ENCODE measurements at places on chromosomes 12 and 14. TPM values are rescaled to one million over a fixed set of nuclear protein-coding genes. Genes with fewer than 3 reads are reported as not detected.

The RDH12 gene
- total RNA-seq = not detected

The MYH6 gene
- 3,910 TPM for total RNA-seq

The SOAT2 gene
- not detected for total RNA-seq

- no peak for DNase-seq
Observed at GRCh38 chr12:106994579-106995220, 7.8 kb upstream of the MTERF2 start.

DNA sequence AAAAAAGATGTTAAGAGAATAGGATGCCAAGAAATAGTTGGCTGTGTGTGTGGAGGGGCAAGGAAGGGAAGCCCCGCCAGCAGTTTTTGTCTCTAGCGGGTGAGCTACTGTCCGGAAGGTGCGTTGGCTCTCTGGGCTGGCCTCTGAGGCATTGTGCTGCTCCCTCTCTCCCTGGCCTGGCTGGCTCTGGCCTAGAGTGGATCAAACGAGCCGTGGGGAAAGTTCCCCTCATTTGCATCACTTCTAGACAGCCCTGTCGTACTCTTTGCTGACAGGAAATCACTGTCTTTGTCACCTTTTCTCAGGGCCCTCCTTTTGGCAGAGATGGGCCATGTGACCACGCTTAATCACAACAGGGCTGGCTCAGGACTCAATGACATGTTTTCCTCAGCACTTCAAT lies 236.1 kb upstream of the NPAS3 start:
- DNase-seq = peak; percentile 68

DNA sequence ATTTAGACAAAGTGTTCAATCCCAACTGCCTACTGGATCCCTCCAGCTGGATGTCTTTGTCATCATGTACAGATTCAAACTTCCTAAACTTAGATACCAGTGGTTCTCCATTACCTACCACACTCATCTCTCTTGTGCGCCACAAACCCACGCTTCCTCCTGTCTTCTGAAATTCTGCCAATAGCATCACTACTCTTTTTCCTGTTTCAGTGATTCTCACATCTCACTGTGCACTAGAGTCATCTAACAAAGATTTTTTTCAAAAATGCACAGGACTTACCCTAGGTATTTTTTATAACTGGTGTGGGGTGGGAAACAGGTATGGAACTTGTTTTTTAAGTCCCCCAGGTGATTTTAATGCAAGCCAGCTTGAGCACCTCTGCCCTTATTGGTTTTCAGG lies 5.9 kb downstream of the PSMB5 start:
- no peak for DNase-seq

DNA sequence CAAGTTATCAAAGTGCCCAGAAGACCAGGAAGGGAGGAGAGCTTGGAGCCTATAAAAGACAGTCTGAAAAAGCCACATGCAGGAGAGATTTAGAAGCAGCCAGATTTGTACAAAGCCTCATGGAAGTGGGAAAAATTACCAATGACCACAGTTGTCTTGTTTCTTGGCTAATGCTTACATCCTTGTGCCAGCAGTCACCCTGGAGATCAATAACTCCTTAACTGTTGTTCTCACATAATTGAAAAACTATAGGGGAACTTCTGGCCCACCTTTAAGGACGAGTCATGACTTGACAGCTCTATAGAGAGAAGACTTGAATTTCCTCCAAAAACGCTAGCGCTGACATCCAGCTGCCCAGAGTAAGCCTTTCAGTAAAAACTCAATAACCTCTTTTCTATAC lies 313.1 kb downstream of the GALC start:
- no peak for DNase-seq

- no peak for DNase-seq
Observed at GRCh38 chr12:132023658-132024057, 73.9 kb downstream of the EP400 start.
